ENCODE measurements at places on chromosomes 13 and 19.

- no peak for DNase-seq
Measured at GRCh38 chr13:36774931-36775330, 44.1 kb upstream of the RFXAP start.

DNA sequence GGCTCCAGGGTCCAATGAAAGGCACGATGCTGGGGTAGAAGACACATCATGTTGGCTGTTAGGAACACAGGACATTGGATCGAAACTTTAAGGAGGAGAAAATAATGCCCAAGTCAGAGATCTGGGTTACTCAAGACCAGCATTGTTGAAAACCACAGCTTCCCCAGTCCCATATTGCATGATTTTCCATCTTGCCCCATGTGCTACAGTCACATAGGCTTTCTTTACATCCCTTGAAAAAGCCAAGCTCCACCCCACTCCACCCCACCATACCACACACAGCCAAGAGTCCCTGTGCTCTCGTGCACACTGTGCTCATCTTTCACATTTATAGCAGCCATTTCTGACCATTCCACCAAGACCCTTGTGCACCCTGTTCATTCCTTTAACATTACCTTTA lies 636.2 kb downstream of the DIAPH3 start:
- DNase-seq = no peak

DNA sequence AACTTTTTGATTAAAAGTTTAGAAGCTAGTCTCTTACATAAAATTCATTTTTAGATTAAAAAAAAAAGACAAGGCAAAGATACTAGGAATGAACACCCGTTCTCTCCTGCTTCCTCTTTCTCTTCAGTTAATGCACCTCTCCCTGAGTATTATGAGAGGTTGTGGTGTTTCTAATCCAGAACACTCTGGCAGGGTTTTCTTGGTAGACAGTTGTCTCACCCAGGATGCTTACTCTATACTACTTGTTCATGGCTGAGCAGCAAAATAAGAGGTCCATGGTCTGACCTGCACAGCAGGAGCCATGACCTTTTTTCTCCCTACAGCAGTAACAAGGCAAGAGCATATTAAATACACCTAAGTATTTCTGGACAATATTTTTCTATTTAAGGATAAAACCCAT lies 62.0 kb downstream of the MICU2 start:
- DNase-seq = no peak

DNA sequence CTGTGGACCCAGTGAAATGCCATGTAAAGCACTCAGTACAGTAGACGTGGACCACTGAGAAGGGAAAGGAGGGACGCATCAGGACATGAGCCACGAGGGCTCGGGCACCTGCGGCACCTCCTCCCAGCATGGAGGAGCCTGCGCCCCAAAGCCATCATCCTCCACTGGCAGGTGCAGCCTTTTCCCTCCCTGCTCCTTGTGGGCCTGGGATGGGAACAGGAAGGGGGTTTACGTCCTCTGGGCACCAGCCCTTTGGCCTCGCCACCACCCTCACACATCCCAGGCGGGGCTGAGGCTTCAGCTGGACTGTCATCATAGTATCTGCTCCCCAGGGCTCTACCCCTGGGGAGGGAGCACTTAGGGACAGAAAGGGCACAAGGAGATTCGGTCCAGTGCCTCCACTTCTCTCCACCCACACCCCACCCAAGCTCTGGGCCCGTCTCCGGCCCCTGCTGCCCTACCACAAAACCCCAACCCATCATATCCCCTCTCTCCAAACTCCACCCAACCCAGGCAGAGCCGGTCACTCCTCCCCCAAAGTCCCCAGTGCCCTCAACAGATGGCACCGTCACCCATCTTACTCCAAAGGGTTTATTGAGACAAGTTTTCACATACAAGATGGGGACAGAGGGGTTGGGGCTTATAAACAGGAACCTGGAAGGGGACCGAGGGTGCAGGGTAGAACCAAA lies 2.2 kb upstream of the PRKD2 start:
- DNase-seq = no peak

GRCh38 chr19:18351544-18351943 lies 11.1 kb downstream of the PGPEP1 start:
- DNase-seq = no peak

GRCh38 chr19:8393871-8394250 lies 3.7 kb downstream of the RAB11B start:
- DNase-seq = no peak

GRCh38 chr13:33278913-33279312 lies 6.6 kb downstream of the STARD13 start:
- DNase-seq = no peak

- peak; percentile 67 for DNase-seq
Measured at GRCh38 chr19:16062789-16063188, 13.5 kb upstream of the TPM4 start.
